ENCODE measurements at places on chromosomes 4 and X.

DNA sequence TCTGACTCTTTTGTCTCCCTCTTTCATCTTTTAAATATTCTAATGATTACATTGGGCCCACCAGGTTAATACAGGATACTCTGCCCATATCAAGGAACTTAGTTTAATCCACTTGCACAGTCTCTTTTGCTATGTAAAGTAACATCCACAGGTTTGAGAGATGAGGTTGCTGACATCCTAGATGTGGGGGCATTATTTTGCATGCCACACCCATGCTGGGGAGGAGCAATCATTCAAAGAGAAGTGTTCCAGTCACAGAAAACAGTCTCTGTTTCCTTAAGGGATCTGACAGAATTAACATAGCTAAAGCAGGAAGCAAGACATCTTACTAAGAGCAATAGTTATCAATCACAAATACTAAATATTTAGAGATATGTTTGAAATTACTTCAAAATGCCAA is 11.5 kb upstream of the TRAM1L1 start:
- DNase-seq = no peak

DNA sequence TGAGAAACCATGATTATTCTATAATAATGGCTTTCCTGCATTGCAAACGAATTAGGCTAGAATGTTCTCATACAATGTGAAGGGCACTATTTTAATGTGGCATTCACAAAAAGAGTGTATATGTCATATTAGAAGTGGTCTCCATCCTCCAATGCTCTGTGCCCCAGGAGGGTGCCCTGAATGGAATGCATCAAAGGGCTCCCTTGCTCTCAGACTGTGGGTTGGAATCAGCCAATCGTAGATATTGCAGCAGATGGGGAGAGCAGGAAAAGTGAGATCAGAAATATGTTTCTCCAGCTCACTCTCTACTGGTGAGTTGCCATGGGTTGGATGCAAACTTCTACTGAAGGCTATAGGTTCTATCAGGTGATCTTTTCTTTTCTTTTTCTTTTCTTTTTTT is 11.9 kb upstream of the NSUN7 start:
- no peak for DNase-seq

- DNase-seq = no peak
Observed at GRCh38 chrX:39705290-39705689, 392.5 kb downstream of the BCOR start.

DNA sequence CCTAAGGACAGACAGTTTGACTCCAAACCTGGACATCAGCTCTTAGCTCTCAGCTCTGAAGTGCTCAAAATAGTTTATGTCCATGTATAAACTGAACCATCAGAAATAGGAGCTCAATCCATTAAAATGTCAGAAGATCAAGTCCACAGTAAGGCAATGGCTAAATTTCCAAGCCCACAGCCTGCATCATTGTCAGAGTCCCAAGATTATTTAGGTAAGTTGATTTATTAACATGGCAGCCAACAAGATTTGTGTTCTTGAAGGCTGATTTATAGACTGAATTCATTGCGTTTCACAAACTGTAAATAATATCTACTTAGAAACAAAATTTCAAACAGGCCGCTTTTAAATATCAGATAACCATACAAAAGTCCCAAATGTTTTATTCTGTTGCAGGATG is 286.5 kb upstream of the ADGRL3 start:
- no peak for DNase-seq

DNA sequence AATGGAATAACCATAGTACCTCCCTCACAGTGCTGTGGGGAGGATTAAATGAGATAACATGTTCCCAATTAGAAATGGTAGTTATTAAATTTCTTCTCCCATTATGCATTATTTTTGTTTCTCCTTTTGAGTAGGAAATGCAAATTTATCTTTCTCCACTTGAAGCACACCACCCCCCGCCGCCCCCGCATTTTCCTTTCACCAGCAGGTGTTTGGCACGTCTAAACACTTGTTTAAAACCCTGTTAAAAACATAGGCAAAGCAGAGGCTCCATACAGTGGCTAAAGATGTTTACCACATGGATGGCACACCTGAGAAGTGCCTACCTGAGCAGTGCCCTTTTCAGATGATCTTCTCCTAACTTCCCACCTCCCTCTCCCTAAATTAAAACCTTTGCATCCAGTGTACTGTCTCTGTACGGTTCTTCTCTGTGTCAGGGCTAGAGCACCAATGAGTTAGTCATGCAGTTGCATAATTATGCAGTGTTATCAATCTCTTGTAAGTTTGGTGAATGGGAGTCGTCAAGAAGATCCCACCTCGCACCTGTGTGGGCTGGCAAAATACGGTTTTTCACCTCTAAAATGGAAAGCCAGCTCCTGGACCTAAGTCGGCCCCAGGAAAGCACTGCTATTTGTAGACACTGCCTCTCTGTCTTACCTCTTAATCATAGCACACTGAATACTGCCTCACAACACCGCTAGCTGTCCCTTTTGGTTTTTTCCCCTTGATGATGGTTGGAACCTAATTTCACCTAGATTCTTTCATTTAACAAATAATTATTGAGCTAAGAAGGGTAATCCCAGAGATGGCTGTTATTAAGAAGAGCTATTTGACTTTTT is 122.0 kb downstream of the CT47B1 start:
- no peak for DNase-seq

DNA sequence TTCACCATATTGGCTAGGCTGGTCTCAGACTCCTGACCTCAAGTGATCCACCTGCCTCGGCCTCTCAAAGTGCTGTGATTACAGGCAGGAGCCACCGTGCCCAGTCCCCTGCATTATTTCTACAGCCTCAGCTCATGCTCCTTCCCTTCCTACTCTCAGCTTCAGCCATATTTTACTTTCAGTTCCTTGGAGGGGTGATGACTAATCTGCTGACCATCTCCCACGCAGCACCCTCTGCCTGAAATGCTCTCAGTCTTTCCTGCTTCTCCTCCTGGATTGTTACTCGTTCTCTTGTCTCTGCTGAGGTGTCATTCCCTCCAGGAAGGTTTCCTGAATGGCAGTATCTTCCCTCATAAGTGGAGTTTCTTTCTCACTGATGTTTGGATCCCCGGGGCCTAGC is 63.3 kb downstream of the MOSPD2 start:
- DNase-seq = no peak

- no peak for DNase-seq
Observed at GRCh38 chr4:96649536-96649935, 809.6 kb downstream of the PDHA2 start.

GRCh38 chrX:71846429-71846828 is 64.2 kb upstream of the NHSL2 start:
- DNase-seq = no peak

GRCh38 chr4:113435893-113436292 is 325.6 kb downstream of the CAMK2D start:
- DNase-seq = no peak

DNA sequence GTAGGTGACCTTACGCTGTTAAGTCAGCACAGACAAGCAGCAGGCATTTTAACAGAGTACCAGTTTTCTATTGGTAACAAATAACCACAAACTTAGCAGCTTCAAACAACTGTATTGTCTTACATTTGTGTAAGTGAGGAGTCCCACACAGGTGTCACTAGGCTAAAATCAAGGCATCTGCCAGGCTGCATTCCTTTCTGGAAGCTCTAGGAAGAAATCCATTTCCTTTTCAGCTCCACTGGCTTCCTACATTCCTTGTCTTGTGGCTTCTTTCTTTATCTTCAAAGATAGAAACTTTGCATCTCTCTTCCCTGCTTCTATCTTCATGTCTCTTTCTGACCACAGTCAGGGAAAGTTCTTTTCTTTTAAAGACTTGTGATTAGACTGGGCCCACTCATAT is 139.9 kb downstream of the TMEM144 start:
- no peak for DNase-seq

GRCh38 chrX:109218761-109219160 is 263.1 kb downstream of the GUCY2F start:
- no peak for DNase-seq

- no peak for DNase-seq
Observed at GRCh38 chr4:53852343-53852742, 212.1 kb downstream of the CHIC2 start.

Measured in activated CD8-positive, alpha-beta memory T cell treated with anti-CD3 and anti-CD28 coated beads for 48 hours (primary cell).